AML-193 (cell line): ENCODE measurements at places on chromosomes 5 and 9.

- no peak for DNase-seq
Measured at GRCh38 chr9:5783982-5784381, 48.9 kb downstream of the ERMP1 start.

- no peak for DNase-seq
Measured at GRCh38 chr5:55176176-55176818, 3.3 kb upstream of the CDC20B start.

GRCh38 chr9:136587145-136587943 lies 41.5 kb upstream of the NOTCH1 start:
- DNase-seq, result peak; percentile 57

DNA sequence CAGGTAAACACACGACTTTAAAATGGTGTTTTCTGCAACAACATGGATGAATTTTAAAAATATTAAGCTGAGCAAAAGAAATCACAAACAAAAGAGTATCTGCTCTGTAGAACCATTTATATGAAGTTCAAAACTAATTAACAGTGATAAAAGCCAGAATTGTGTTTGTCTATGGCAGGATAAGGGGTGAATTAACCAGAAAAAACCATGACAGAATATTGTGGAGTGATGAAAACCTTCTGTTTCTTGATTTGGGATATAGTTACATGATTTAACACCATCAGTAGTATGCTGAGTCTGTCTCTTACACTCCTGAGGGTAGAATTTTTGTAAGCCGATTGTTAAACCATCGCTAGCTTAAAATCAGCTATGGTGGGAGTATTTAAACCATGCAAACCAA lies 101.7 kb upstream of the ZNF366 start:
- DNase-seq, result no peak

DNA sequence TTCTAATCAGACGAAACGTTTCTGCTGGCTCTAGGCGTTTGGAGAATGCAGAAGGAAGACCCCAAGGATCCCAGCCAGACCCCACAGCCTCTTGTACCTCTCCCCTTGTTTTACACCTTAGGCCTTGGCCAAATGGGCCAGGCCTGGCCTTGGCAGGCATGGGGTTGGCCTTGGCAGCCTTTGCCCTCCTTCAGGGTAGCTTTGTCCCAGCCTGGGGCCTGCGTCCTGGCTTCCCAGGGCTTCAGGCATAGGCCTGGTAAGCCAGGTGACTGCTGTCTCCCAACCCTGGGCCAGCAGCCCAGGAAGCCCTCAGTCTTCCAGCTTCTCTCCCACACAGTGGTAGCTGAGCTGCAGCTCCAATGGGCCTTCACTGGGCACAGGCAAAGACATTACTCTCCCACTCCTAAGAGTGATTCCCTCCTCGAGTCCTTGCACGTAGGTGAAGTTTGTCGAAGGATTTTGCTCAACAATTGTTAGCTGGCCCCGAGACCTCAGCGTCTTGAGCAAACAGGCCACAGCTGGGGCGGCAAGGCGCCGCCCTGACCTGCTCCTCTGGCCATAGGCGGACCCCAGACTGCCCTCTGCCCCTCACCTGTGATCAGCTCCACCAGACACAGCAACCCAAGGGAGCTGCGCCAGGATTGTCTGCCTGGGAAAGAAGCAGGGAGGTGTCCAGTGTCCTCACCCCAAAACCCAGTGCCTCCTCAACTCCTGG lies 1.1 kb upstream of the PITX1 start:
- DNase-seq, result no peak

GRCh38 chr5:35436400-35437057 lies 181.1 kb upstream of the SPEF2 start:
- DNase-seq, result peak; percentile 31

DNA sequence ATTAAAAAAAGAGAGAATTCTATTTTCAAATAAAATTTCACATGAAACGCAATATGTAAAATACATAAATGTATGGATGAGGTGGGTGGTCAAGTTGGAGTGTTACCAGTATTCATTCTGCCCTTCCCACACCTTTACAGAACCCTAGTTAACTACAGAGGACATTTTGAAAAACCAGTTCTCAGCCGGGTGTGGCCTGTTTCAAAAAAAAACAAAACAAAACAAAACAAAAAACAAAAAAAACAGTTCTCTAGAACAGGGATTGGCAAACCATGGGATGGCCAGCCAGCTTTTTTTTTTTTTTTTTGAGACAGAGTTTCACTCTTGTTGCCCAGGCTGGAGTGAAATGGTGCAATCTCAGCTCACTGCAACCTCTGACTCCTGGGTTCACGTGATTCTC lies 28.4 kb upstream of the HK3 start:
- no peak for DNase-seq

- DNase-seq, result no peak
Measured at GRCh38 chr5:180596668-180597231, 5.5 kb upstream of the SCGB3A1 start.

- DNase-seq, result no peak
Measured at GRCh38 chr5:109844695-109845094, 155.0 kb downstream of the MAN2A1 start.

GRCh38 chr9:722388-722980 lies 119.0 kb upstream of the DMRT1 start:
- no peak for DNase-seq

- DNase-seq, result no peak
Measured at GRCh38 chr5:58022055-58022454, 437.8 kb downstream of the PLK2 start.

- no peak for DNase-seq
Measured at GRCh38 chr9:21324047-21324446, 11.2 kb downstream of the KLHL9 start.

DNA sequence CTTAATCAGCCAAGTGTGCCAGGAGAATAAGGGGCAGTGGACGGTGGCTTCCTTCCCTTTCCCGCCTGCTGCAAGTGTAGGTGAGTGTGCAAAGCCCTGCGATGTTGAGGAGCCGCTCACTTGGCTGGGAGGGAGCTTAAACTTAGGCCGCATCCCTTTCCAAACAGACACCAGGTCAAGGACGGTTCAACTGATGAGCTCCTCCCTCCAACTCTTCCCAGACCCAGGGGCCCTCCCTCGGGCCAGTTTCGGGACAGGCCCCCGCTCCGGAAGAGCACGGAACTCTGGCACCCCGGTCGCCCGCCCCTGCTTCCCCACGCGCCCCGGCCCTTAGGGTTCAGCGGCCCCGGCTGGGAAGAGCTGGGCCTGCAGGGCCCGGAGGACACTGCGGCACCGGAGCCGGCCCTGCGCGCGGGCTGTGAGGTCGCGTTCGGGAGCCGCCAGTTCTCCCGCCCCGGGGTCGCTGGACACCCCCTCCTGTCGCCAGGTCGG lies 481 bp downstream of the MRPL36 start:
- DNase-seq, result peak; percentile 4

- no peak for DNase-seq
Measured at GRCh38 chr5:169886033-169886432, 94.3 kb downstream of the INSYN2B start.

- peak; percentile 73 for DNase-seq
Measured at GRCh38 chr5:133470841-133471240, 141.5 kb downstream of the FSTL4 start.
